ENCODE measurements at places on chromosomes 16 and 17.

DNA sequence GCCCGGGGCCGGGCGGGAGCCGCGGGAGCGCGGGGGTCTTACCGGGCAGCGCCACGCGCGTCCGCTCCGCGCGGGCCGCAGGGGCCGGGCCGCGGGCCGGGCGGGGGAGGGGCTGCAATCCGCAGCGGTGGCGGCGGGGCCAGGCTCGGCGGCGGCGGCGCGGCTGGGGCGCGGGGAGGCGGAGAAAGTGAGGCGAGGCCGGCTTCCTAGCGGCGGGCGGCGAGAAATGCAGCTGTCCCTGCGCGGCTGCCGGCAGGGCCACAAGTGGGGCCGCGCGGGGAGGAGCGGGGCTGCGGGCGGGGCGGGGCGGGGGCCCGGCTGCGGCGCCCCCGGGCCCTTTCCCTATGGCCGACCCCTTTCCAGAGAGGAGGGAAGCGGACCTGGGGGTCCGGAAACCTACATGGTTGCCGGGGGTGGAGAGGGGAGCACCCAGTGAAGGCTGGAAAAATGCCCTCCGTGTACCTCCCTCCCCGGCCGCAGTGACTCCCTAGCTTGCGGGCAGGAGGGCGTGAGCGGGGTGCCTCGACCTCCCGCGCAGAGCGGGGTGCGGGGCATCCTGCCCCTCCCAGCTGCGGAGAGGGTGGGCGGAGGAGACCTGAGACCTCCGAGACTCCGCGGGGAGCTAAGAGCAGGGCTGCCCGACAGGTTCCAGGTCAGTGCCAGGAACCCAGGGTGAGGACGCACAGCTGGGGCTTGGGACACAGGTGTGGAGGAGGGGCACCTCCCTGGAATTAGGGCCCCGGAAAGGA is at the start of gene CUEDC1:
CUEDC1 (minus strand) TSS at position 230 of the 749 bp plus-strand sequence. CDS start 69,848 bp downstream, outside the sequence.
- H3K27me3 ChIP-seq: no peaks in the 10 kb centered on the region
- peak within 1 kb of the TSS; percentile 97 for H3K27ac ChIP-seq
- no peaks in the 10 kb centered on the region for H3K4me1 ChIP-seq
- peak within 1 kb of the TSS; percentile 92 for H3K4me3 ChIP-seq
- DNase-seq: peak; percentile 95

DNA sequence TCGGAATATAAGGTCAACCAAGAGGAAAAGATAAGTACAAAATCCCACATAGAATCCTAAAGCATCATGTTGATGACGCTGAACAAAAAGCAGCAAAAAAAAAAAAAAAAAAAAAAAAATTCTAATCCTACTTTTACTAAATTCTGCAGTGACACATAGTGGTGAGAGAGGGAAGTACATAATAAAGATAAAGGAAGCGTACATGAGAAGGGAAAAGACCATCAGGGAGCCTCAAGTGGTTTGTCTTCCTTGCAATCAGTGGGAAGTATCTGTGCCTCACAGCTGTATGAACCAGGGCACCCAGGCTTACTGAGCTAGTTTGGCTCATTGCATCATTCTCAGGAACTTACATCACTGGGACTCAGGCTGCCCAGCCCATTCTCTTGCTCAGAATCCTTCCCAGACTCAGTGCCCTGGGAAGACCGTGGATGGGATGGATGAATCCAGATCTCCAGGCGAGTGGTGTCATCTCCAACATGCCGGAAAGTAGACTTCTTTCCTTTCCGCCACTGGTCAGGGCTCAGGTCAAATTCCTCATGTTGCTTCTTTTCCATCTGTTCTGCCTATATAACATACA is 21.2 kb downstream of the SMG6 start:
- no peaks in the 10 kb centered on the region for H3K4me1 ChIP-seq
- H3K27ac ChIP-seq: peak overlapping the region; percentile 33
- no peaks in the 10 kb centered on the region for H3K27me3 ChIP-seq
- H3K4me3 ChIP-seq: no peak overlapping the region
- DNase-seq: no peak

DNA sequence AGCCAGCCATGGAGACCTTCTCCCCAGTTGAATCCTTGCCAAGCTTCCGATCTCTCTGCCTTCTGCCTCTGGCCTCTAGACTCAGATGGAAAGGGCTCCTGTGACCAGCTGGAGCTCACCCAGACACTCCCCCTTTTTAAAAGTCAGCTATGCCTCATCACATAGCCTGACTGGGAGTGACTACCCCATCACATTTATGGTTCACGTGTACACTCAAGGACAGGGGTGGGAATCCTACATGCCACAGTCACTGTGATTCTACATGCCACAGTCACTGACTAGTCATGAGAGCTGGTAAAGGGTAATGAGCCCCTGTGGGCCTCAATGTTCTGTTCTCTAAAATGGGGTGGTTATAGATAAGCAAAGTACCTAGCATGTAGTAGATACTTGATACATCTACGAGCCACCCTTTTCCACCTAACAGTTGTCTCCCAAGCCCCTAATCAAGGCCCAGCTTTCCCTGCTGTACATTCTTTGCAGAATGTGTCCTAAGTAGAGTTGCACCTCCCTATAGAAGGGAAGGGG is 85.1 kb downstream of the RGS9 start:
- no peak overlapping the region for H3K27ac ChIP-seq
- H3K36me3 ChIP-seq: no peaks in the 10 kb centered on the region
- H3K27me3 ChIP-seq: no peaks in the 10 kb centered on the region
- no peak overlapping the region for H3K4me3 ChIP-seq

DNA sequence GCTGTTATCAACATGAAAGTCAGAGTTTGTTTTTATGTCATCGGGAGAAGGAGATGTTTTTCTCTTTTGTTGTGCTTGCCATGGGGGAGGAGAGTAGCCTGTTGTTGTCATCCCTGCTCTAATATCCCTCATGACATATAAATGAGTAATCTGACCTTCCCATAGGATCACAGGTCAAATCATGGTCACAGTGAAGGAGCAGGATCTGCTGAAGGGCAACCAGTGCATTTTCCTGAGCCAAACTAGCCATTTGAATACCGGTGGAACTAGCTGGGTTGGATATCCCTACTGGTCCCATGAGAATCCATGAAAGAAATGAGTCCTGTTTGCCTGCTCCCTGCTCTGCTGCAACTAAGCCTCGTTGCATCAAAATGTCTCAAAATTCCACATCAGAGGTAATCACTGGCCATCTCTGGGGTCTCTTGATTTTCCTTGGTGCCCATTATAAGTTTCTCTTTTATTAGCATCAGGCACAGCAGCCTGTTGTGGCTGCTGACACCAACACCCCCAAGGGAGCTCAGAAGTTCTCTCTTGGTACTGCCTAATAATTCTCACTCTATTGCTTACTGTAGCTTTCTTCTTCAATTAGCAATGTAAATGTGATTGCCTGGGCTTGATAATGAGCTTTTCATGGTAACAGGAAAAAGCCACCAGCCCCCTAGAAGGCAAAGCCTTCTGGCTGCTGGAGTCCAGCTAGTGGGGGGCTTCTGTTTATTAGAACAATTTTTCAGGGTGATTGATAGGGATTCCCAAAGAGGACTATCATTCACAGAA is 211.4 kb upstream of the ERCC4 start:
- no peaks in the 10 kb centered on the region for H3K4me1 ChIP-seq
- H3K4me3 ChIP-seq: no peak overlapping the region
- no peaks in the 10 kb centered on the region for H3K36me3 ChIP-seq
- DNase-seq: no peak
- H3K27ac ChIP-seq: no peak overlapping the region
- H3K27me3 ChIP-seq: no peaks in the 10 kb centered on the region

DNA sequence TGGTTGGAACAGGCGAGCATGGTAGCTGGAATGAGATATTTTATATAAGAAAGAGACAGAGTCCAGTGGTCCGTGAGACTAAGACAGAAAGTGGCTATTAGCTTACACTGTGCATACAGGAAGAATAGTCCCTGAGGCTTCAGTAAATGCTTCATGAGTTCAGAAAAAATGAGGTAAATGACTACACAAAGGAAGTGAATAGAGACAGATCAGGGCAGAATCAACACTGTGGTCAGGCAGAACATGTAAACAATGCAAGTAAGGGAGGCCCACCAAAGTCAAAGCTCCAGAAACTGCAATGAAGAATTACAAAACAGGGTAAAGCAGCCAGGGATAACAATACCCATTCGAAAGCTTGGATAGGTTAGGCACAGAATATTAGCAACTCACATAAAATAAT is 4.8 kb downstream of the ABCA10 start:
- no peaks in the 10 kb centered on the region for H3K4me1 ChIP-seq
- no peaks in the 10 kb centered on the region for H3K36me3 ChIP-seq
- no peak overlapping the region for H3K27ac ChIP-seq
- H3K4me3 ChIP-seq: no peak overlapping the region

GRCh38 chr16:24152826-24153225 is 103.3 kb upstream of the CACNG3 start:
- no peaks in the 10 kb centered on the region for H3K4me1 ChIP-seq
- H3K27me3 ChIP-seq: no peaks in the 10 kb centered on the region
- no peak for DNase-seq
- no peak overlapping the region for H3K4me3 ChIP-seq
- no peak overlapping the region for H3K27ac ChIP-seq

DNA sequence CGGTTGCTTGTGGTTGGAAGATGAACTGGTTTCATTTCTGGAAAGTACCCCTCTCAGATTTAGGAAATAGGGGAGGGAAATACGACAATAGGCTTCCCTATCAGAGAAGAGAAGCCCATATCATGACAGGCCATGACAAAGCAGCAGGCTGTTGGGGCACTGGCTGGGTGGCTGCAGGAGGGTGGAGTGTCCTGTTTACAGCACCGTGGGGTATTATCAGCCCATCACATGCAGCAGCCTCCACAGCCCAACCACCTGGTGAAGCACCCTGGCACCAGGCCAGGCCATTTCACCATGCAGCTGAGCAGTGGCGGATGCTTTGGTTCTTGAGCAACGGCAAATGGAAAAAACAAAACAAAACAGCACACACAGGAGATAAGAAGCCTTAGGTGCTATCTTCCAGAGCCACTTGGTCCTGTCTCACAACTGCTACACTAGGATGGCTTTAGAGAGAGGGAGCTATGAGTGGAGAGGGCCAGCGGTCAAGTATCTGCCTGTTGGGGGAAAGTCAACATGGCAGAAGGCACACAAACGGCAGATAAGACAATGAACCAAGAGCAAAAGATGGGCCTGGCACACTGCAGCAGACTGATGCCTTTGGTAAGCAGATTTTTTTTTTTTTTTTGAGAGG is 24.2 kb downstream of the FAM117A start:
- no peak overlapping the region for H3K27ac ChIP-seq
- no peaks in the 10 kb centered on the region for H3K27me3 ChIP-seq

DNA sequence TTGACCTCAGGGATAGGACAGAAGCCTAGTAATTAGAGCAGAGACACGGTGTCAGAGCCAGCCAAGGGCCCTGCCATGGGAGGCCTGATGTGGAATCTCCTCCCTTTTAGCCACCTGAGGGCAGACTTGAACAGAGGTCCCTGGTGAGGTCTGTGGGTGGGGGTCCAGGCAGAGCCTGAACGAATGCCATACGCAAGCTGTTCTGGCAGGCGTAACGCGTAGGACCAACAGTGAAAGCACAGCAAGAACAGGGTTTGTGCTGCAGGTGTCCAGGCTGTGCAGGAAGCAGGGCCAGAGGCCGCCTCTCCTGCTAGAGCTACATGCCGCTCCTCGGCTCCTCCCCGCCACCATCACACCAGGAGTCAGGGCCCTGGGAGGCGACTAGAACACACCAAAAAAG is 81.9 kb upstream of the TBX2 start:
- H3K4me1 ChIP-seq: peaks cover 3% of the 10 kb centered on the region
- no peak overlapping the region for H3K27ac ChIP-seq
- no peak overlapping the region for H3K4me3 ChIP-seq
- no peaks in the 10 kb centered on the region for H3K36me3 ChIP-seq
- DNase-seq: no peak

DNA sequence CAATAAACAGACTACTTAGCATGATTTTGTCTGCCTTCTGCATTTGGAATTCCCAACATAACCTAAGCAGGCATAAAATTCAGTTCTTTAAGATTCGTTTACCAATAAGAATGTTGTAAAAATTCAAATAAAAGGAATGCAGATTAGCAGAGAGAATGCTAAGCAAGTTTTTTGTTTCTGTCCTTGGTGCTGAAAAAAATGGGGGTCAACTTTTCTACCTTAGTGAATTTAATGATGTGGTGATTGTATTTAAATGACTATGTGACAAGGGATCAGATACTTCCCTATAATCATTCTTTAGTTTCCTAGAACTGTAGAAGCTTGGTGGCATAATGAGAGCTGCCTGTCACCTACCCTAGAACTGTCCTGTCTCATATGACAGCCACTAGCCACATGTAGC is 159.5 kb downstream of the RBFOX1 start:
- DNase-seq: no peak
- no peaks in the 10 kb centered on the region for H3K4me1 ChIP-seq
- no peak overlapping the region for H3K27ac ChIP-seq
- no peaks in the 10 kb centered on the region for H3K36me3 ChIP-seq
- peaks cover 2% of the 10 kb centered on the region for H3K27me3 ChIP-seq

- H3K27ac ChIP-seq: no peak overlapping the region
- no peaks in the 10 kb centered on the region for H3K27me3 ChIP-seq
- no peak overlapping the region for H3K4me3 ChIP-seq
- no peaks in the 10 kb centered on the region for H3K4me1 ChIP-seq
- DNase-seq: no peak
These were observed 775 bp upstream of the TERB1 start for GRCh38 chr16:66802159-66802558.

- H3K27ac ChIP-seq: no peak overlapping the region
- H3K27me3 ChIP-seq: no peaks in the 10 kb centered on the region
These were observed 12.8 kb upstream of the FBXL19 start for GRCh38 chr16:30910427-30911029.

- no peak for DNase-seq
- H3K4me3 ChIP-seq: no peak overlapping the region
These were observed 42.4 kb downstream of the TOM1L2 start for GRCh38 chr17:17929655-17930380.

DNA sequence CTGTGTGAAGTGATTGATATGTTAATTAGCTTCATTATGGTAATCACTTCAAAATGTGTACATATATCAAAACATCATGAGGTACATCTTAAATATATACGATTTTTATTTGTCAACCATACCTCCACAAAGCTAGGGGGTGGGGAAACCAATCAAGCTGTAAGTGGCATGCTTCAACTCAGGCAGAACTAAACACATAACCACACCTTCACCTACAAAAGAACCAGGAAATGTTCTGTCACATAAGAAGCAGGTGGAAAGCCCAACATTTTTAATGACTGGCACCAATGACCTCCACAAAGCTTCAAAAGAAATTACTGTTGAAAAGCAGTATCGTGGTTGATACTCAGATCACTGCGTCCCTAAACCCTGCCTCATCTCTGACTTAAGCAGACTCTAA is 867.7 kb upstream of the EEF2KMT start:
- no peak overlapping the region for H3K27ac ChIP-seq
- H3K36me3 ChIP-seq: no peaks in the 10 kb centered on the region
- no peak overlapping the region for H3K4me3 ChIP-seq

DNA sequence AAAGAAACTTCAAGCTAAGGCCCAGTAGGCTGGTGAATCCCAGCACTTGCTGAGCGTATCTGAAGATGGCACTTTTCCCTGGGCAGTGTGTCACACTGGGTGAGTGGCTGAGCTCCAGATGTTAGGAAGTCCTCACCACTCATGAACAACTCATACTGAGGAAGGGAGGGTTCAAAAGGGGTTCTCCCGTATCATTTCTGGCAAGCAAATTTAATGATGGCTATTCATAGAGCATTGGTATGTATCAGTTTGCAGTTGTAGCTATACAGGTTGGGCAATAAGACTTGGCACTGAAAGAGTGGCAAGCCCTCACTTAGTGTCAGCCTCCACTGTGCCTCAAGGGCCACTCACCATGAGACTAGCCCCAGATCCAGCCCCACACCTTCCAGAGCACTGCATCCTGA is 10.7 kb downstream of the GFOD2 start:
- H3K4me1 ChIP-seq: no peaks in the 10 kb centered on the region
- no peaks in the 10 kb centered on the region for H3K36me3 ChIP-seq
- no peak overlapping the region for H3K4me3 ChIP-seq
- DNase-seq: no peak
- no peaks in the 10 kb centered on the region for H3K27me3 ChIP-seq
